ENCODE measurements at places on chromosomes 13 and 19.

GRCh38 chr19:54317965-54318240 lies 4.9 kb upstream of the LILRA5 start:
- no peak for DNase-seq

GRCh38 chr13:113080361-113080831 lies 25.2 kb upstream of the F7 start:
- DNase-seq: no peak

DNA sequence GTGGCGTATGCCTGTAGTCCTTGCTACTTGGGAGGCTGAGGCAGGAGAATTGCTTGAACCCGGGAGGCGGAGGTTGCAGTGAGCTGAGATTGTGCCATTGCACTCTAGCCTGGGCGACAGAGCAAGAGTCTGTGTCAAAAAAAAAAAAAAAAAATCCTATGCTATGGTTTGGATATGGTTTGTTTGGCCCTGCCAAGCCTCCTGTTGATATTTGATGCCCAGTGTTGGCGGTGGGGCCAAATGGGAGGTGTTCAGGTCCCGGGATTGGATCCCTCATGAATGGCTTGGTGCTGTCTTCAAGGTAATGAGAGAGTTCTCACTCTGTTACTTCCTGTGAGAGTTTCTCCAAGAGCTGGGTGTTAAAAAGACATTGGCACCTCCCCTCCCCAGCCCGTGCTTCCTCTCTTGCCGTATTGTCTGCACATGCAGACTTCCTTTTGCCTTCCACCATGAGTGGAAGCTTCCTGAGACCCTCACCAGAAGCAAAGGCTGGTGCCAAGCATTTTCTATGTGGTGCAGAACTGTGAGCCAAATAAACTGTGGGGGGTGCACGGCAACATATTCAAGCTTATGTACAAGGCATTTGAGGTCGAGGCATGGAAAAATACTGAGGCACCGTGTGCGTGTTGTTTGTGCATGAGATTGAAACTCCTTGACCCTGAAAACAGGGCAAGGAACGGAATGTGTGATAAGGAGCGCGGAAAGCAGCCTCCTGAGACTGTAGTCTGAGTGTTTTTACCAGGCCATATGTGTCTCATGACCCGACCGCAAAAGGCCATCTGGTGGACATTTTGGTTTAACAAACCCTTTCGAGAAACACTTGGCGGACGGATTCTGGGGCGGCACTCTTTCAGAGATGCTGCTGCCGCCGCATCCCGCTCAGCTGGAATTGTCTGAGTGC lies 7.3 kb downstream of the SIGLEC9 start:
- DNase-seq: peak; percentile 74

GRCh38 chr19:1756705-1757465 lies 3.6 kb downstream of the ONECUT3 start:
- DNase-seq: peak; percentile 39

- no peak for DNase-seq
Measured at GRCh38 chr19:15188851-15189250, 11.9 kb downstream of the NOTCH3 start.

DNA sequence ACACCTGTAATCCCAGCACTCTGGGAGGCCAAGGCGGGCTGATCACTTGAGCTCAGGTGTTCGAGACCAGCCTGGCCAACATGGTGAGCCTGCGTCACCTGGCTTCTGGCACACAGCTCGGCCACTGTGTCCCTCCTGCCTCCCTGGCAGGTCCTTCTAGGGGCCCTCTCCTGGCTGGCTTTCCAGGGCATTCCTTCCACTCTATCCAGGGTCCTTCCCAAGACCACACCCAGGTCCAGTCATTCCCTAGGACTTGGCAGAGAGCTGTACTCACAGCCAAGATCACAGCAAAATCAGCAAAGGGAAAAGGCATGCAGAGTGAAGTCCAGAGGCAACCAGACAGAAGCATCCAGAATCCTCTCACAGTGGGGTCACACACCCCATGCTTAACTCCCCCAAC lies 9.7 kb upstream of the HSH2D start:
- DNase-seq: no peak

GRCh38 chr13:84684048-84684662 lies 801.9 kb upstream of the SLITRK1 start:
- DNase-seq: no peak

- DNase-seq: peak; percentile 1
Measured at GRCh38 chr13:93116809-93117208, 109.8 kb upstream of the GPC6 start.

DNA sequence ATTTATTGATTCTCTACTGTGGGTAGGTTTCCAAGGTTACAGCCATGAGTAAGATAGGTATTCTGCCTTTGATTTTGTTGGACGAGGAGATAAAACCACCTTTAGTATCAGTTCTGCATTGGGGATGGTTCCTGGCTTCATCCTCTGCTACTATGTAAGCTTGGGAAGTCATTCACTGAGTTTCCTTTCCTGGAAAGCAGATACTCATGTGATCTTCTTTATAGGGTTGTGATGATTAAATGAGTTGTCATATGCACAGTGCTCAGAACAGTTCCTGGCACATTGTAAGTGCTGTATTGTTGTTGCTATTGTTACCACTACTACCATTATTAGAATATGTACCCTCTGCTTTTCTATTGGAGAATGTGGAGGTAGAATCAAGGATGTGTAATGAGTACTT lies 13.1 kb upstream of the WTIP start:
- no peak for DNase-seq

GRCh38 chr19:45667620-45668341 lies at the start of gene GIPR:
Gene GIPR (plus strand): TSS chr19:45668221. CDS start chr19:45669521, 1,300 bp downstream.
- DNase-seq: peak; percentile 76

DNA sequence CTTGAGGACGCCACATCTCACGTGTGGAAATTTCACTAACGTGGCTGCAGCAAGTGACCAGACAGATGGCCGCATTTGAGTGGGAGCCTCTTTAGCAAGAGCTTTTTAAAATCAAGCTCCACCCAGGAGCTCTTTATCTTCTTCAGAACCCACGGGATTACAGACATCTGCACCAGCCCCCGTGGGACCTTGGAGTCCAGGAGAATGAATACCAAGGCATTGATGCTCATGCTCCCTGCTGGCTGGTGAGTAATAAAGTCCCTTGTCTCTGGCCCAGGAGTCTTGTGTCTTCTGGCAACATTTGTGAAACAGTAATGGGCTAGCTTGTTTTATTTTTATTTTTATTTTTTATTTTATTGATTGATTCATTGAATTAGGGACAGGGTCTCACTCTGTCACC lies 64.4 kb downstream of the TRPM4 start:
- DNase-seq: no peak

GRCh38 chr13:47639738-47640447 lies 361.2 kb downstream of the SUCLA2 start:
- no peak for DNase-seq

GRCh38 chr19:1655987-1656608 lies 3.7 kb upstream of the TCF3 start:
- DNase-seq: peak; percentile 76

DNA sequence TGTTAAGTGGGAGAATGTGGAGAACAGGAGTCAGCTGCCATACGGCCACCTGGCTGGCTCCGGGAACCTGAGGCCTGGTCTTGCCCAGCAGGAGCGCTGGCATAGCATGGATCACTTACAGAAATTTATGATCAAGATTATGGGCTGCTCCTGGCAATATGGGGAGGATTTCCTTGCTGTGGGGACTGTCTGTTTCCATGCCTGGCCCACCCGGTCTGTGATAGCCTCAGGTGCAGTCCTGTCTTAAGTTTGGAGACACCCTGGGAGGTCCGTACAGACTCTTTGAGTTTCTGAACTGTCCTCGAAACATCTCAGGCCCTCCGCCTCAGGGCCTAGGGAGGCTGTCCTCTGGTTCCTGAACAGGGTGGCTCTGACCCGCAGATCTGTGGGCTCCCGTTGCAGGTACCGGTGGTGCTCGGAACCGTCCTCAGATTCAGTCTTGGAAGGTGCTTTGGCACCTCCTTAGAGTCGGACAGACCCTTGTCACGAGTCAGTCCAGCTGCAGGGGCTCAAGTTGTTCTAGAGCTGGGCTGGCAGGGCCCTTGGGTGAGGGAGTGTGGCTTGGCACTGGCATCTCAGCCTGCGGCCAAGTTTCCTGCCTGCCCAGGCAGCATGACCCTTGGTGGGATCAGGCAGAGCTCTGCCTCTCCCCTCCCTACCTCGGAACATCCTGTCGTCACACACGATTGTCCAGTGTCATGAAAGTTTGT lies 4.9 kb downstream of the TFDP1 start:
- no peak for DNase-seq

GRCh38 chr13:21238267-21238666 lies 61.8 kb downstream of the MRPL57 start:
- no peak for DNase-seq
